Skeletal muscle cell (primary cell): ENCODE measurements at places on chromosomes 1 and 21.
A peak's percentile ranks its signal among the peaks of the same experiment; 100 is the strongest.

- no peak for DNase-seq
These were observed 3.3 kb upstream of the FMOD start for GRCh38 chr1:203354246-203354645.

- no peak for DNase-seq
These were observed 10.7 kb downstream of the AKIRIN1 start for GRCh38 chr1:39001516-39002421.

DNA sequence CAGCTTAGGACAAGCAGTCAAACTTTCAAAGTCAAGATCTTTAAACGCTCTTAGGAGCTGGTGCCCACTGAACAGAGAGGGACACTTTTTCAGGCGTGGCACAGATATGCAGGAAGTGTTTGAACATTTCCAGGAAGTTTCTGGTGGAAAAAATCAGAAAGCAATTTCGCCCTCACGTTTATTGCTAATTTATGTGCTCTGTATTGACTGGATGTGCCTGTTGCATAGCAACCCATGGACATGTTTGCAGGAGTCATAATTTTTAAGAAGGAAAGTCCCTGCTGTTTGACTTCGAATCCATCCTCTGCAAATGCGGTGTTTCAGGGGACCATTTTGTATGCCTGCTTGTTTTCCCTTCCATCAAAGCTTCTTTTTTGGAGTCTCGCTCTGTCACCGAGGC is 239.9 kb upstream of the IRF2BP2 start:
- no peak for DNase-seq

DNA sequence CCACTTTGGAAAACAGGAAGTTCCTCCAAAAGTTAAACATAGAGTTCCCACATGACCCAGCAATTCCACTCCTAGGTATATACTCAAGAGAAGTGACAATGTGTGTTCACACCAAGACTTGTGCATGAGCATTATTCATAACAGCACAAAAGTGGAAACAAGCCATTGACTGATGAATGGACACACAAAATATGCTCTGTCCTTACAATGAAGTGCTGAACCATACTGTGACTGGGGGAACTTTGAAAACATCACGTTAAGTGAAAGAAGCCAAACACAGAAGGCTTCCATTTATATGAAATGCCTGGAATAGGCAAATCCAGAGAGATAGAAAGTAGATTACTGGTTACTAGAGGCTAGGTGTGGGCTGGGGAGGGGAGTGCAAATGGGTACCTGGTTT is 150.3 kb downstream of the ZSCAN20 start:
- no peak for DNase-seq

DNA sequence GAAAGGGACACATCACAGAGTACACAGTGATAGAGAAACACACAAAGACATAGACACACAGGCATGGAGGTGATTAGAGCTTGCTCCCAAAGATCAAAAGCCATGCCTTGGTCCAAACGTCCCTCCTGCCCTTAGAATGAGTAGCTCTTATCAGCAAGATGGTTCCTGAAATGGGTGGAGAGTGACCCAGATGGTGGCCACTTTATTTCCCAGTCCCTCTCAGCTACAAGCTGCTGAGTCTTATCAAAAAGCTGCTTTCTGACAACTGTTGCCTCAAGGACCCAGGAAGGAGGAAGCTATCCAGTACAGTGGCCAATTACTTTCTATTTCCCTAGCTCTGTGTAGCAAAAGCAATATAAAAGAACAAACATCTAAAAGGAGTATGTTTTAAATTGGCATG is 7.7 kb upstream of the CLCA1 start:
- no peak for DNase-seq

GRCh38 chr1:164930241-164930640 is 371.3 kb downstream of the PBX1 start:
- no peak for DNase-seq

DNA sequence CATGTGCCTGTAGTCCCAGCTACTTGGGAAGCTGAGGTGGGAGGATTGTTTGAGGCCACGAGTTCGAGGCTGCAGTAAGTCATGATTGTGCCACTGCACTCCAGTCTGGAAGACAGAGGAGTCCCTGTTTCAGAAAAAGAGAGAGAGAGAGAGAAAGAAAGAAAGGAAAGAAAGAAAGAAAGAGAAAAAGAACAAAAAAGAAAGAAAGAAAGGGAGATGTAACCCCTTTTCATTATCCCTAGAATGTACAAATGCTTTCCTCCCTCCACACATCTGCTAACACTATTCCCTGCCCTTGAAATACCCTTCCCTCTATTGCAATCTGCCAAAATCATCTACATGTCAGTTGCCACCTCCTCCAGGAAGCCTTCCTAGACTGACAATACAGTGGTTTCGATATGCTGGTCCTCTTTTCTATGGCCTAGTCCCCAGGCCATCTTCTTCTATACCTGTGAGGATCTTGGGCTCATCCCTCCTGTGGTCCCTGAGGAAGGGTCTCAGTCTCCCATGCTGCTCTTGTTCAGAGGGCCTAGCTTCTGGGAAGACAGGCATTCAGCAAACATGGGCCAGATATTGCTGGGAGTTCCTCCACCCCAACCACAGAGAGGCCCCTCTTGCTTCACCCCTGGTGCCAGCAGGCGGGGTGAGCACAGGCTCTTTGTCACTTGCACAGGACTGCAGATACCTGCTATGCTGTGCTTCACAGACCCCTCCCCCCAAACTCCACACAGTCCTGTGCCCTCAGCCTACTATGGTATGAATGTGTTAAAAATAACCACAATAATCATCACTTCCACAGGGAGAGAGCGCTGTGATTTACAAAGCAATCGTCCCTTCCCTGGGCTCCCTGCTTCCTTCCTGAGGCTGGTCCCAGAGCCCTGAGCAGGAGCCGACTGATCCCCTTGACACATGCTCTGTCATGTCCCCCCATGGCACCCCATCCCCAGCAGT is 14.1 kb downstream of the ADGRB2 start:
- DNase-seq, result no peak

- DNase-seq, result no peak
These were observed 54.0 kb upstream of the ACTL8 start for GRCh38 chr1:17700945-17701810.

GRCh38 chr1:168926236-168926635 is 180.3 kb upstream of the ATP1B1 start:
- DNase-seq, result no peak

DNA sequence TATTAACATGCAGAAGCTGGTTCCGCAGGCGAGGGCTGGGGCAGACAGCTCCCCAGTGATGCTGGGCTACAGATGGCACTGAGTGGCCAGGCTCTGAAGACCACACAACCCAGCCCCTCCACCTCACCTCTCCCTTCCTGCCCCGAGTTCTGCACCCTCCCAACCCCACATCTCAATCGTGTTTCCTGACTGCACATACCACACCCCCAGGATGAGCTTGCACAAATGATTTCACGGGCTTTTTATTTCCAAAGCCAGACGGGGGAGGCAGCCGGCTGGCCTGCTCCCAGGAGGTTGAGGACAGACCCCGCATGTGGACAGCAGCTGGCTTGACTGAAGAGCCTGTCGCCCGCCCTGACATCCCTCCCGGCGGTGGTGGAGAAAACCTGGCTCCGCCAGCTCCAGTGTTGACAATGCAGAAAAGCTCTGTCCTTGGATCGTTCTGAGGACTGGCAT is 21.4 kb upstream of the ALDH4A1 start:
- no peak for DNase-seq

GRCh38 chr21:41759214-41759840 is 7.5 kb downstream of the RIPK4 start:
- no peak for DNase-seq

- peak; percentile 11 for DNase-seq
These were observed 104.5 kb upstream of the FMN2 start for GRCh38 chr1:239987103-239987745.

DNA sequence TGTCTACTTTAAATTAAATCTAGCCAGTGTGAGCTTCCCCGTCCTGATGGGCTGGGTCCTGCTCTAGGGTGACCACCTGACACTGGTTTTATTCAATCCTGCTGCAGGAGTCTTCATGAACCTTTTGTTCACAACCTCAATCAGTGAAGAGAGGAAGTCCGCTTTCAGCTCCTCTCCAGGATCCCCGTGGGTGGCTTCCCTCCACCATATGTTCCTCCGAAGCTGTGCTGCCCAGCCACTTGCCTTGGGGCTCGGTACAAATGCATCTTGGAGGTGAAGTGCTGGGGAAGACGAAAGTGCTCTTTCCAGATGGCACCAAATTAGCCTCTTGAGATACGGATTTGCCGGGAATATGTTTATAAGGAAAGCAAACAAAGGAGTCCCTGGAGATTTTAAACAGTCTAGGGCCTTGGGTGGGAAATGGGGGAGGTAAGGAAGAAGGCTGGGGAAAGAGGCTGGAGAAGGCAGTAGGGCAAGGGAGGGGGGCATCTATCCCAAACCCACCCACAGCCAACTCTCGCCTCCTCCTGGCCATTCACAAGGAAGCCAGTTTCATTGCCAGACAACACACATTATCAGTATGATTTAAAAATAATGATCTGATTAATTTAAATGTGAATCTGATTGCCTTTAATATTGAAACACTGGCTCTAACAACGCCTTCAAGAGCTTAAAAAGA is 430.8 kb downstream of the DISC1 start:
- DNase-seq, result no peak

DNA sequence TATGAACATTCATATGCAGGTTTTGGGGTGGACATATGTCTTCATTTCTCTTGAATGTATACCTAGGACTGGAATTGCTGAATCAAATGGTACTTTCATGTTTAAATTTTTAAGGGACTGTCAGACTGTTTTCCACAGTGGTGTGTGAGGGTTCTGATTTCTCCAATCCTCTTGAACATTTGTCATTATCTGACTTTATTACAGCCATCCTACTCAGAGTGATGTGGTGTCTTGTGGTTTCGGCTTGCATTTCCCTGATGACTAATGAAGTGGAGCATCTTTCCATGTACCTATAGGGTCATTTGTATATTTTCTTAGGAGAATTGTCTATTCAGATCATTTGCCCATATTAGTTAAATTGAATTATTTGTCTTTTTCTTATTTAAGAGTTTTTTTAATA is 35.4 kb upstream of the ZNF281 start:
- DNase-seq, result peak; percentile 68

DNA sequence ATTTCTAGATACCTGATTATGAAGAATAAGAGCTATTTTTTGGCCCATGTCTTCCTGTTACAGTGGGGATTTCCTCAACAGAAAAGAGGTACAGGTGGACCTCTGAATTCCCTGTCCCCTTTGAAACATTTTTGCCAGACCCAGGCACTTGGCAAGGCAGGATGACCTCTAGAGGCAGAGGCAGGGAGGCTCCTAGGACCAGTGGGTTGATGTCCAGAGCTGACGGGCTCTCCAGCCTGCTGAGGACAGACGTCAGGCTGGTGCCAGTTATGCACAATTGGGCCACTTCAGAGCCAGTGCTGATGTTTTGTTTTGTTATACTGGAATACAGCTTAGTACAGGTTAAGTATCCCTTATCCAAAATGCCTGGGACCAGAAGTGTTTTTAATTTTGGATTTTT is 18.5 kb upstream of the A3GALT2 start:
- no peak for DNase-seq

GRCh38 chr1:169601096-169601881 is 15.0 kb upstream of the F5 start:
- no peak for DNase-seq

DNA sequence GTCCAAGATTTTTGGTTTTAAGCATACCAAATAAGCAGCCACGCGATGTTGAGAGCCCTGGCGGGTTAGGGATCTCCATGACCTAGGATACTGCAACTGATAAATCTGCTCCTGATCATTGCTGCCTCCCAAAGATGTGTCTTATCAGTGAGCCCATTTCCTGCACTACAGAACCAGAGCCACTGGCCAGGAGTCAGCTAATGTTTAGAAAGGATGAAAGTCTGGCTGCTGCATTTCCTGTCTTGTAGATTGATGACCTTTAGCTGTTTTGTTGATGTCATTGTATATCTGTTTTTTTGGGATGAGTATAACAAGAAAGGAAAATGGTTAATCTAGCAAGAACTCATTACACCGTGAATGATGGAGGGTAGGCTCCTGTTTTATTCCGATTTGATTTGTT is 74.5 kb downstream of the C1orf21 start:
- no peak for DNase-seq

GRCh38 chr1:2506901-2507565 is 19.4 kb downstream of the PANK4 start:
- no peak for DNase-seq

DNA sequence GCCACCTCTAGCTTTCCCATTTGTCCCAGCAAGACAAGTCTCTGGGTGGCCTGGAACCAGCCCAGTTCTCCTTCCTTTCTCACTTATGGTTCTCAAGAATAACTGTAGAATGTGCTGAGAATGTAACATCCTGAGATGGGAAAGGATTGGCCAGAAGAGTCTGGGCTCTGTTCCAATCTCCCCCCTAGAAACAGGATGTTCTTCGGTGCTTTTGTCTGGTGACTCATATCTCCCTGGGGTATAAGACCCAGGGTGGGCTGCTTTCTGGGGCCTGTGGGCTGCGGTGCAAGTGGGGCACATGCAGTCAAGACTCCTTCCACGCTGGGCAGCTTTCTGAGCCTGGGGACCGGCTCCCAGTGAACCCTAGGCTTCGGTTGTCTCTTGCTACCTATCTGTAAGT is 251.2 kb upstream of the POU3F1 start:
- DNase-seq, result no peak
